H1 (cell line): ENCODE measurements at places on chromosomes 1 and 21.
A peak's percentile ranks its signal among the peaks of the same experiment; 100 is the strongest.

- H3K27me3 ChIP-seq: no peaks in the 10 kb centered on the region
- H3K4me1 ChIP-seq: no peaks in the 10 kb centered on the region
- no peak overlapping the region for H3K27ac ChIP-seq
- peak; percentile 22 for DNase-seq
- no peaks in the 10 kb centered on the region for H3K36me3 ChIP-seq
- H3K4me3 ChIP-seq: no peak overlapping the region
Measured at GRCh38 chr1:54105080-54105479, 47.7 kb downstream of the CDCP2 start.

- H3K4me1 ChIP-seq: peaks cover 7% of the 10 kb centered on the region
- no peak overlapping the region for H3K4me3 ChIP-seq
- H3K27ac ChIP-seq: no peak overlapping the region
- DNase-seq: no peak
- H3K27me3 ChIP-seq: no peaks in the 10 kb centered on the region
Measured at GRCh38 chr1:156371553-156372264, 2.7 kb downstream of the RHBG start.

GRCh38 chr1:195278644-195279043 lies 1329.6 kb downstream of the KCNT2 start:
- H3K27me3 ChIP-seq: no peaks in the 10 kb centered on the region
- no peaks in the 10 kb centered on the region for H3K4me1 ChIP-seq
- H3K36me3 ChIP-seq: no peaks in the 10 kb centered on the region
- no peak overlapping the region for H3K27ac ChIP-seq
- H3K4me3 ChIP-seq: no peak overlapping the region

GRCh38 chr1:152870831-152871730 lies 7.0 kb upstream of the SMCP start:
- no peak for DNase-seq
- no peaks in the 10 kb centered on the region for H3K27me3 ChIP-seq
- no peak overlapping the region for H3K27ac ChIP-seq
- peak overlapping the region; percentile 41; the same call in 1 of the 2 replicates for H3K4me3 ChIP-seq
- H3K36me3 ChIP-seq: no peaks in the 10 kb centered on the region

- H3K4me1 ChIP-seq: no peaks in the 10 kb centered on the region
- H3K27ac ChIP-seq: no peak overlapping the region
- H3K4me3 ChIP-seq: no peak overlapping the region
- no peaks in the 10 kb centered on the region for H3K36me3 ChIP-seq
Measured at GRCh38 chr1:29518183-29518835, 282.0 kb downstream of the PTPRU start.

- peaks cover 15% of the 10 kb centered on the region for H3K4me1 ChIP-seq
- H3K27me3 ChIP-seq: peaks cover 15% of the 10 kb centered on the region
- no peak overlapping the region for H3K27ac ChIP-seq
- H3K36me3 ChIP-seq: no peaks in the 10 kb centered on the region
Measured at GRCh38 chr1:228460821-228461220, 26.4 kb upstream of the RNF187 start.

DNA sequence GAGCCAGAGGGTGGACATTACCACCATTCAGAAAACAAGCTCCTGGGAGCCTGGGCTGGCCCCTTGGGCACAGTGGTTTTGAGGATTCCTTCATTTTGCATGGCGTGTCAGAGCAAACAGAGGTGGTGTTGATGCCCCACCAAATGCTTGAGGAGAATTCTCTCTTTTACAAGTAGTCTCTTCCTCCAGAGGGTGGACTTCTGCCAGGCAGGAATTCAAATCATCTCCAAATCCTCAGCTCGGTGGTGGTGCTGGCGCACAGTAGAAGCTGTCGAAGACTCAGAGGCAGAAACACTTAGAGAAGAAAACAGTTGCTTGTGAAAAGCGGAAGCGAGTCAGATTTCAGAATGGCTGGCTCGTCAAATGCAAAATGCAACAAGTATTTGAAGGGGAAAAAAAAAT lies 3.4 kb upstream of the CHI3L1 start:
- peaks cover 17% of the 10 kb centered on the region for H3K4me1 ChIP-seq
- no peak overlapping the region for H3K27ac ChIP-seq
- no peaks in the 10 kb centered on the region for H3K36me3 ChIP-seq
- H3K4me3 ChIP-seq: no peak overlapping the region

DNA sequence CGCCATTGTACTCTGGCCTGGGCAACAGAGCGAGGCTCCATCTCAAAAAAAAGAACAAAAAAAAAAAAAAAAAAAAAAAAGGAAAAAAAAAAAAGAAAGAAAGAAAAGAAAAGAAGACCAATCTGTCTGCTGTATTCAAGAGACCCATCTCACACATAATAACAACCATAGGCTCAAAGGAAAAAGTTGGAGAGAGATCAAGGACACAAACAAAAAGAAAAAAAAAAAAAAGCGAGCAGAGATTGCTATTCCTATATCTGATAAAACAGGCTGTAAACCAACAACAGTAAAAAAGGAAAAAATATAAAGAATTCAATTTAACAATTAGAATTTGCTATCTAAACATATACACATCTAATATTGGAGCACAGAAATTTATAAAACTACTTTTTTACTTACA lies 150.4 kb downstream of the BRINP3 start:
- no peaks in the 10 kb centered on the region for H3K27me3 ChIP-seq
- no peaks in the 10 kb centered on the region for H3K36me3 ChIP-seq
- no peak overlapping the region for H3K27ac ChIP-seq
- DNase-seq: no peak
- no peak overlapping the region for H3K4me3 ChIP-seq
- H3K4me1 ChIP-seq: no peaks in the 10 kb centered on the region

DNA sequence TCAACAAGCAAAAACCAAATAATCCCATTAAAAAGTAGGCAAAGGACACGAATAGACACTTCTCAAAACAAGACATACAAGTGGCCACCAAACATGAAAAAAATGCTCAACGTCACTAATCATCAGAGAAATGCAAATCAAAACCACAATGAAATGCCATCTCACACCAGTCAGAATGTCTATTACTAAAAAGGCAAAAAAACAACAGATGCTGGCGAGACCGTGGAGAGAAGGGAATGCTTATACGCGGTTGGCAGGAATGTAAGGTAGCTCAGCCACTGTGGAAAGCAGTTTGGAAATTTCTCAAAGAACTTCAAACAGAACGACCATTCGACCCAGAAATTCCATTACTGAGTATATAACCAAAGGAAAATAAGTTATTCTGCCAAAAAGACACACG lies 145.1 kb upstream of the EDN2 start:
- no peaks in the 10 kb centered on the region for H3K27me3 ChIP-seq
- H3K36me3 ChIP-seq: no peaks in the 10 kb centered on the region
- H3K4me3 ChIP-seq: no peak overlapping the region
- H3K4me1 ChIP-seq: no peaks in the 10 kb centered on the region

- no peak for DNase-seq
- H3K27ac ChIP-seq: no peak overlapping the region
- H3K27me3 ChIP-seq: no peaks in the 10 kb centered on the region
- no peaks in the 10 kb centered on the region for H3K36me3 ChIP-seq
Measured at GRCh38 chr21:39461419-39461818, 9.6 kb downstream of the SH3BGR start.

DNA sequence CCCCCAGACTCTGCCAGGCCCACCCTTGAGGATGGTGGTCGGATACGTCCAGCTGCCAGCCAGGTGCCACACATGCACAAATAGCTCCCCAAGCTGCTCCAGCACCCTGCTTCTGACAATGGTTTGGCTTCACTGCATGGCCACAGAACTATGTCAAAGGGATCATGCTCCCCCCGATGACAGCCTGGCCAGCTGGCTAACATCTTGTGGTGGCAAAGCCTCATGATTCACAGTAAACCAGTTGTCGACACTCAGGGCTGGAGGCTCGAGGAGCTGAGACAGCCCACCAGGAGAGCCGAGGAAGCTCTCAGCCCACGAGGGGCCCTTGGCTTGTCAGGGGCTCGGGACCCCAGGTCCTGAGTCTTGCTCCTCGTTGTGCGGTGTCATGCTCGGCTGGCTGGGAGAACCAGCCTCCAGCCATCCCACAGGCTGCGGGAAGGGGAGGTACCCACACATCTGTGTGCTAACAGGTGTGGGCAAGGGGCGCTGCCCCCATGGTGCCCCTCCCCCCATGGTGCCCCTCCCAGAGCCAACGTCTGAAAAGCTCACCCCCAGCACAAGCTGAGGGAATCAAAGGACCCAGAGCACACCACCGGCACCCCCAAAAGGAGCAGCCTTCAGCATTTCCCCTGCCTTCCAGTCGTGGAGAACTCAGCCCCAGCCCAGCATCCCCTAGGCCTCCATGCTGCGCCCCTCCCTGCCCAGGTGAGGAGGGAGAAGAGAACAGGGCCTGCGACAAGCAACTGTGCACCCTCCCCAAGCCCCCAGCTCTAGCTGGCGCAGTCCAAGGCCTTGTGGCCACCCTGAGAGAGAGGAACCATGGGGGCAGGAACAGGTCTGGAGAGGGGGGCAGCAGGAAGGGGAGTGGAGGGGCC lies 41.2 kb downstream of the KIF21B start:
- no peak for DNase-seq
- H3K36me3 ChIP-seq: peaks cover 8% of the 10 kb centered on the region
- H3K4me3 ChIP-seq: no peak overlapping the region
- no peaks in the 10 kb centered on the region for H3K27me3 ChIP-seq

- DNase-seq: peak; percentile 82
- no peak overlapping the region for H3K4me3 ChIP-seq
- no peak overlapping the region for H3K27ac ChIP-seq
- no peaks in the 10 kb centered on the region for H3K4me1 ChIP-seq
- no peaks in the 10 kb centered on the region for H3K27me3 ChIP-seq
- H3K36me3 ChIP-seq: no peaks in the 10 kb centered on the region
Measured at GRCh38 chr1:112358798-112359408, 37.1 kb upstream of the CTTNBP2NL start.

DNA sequence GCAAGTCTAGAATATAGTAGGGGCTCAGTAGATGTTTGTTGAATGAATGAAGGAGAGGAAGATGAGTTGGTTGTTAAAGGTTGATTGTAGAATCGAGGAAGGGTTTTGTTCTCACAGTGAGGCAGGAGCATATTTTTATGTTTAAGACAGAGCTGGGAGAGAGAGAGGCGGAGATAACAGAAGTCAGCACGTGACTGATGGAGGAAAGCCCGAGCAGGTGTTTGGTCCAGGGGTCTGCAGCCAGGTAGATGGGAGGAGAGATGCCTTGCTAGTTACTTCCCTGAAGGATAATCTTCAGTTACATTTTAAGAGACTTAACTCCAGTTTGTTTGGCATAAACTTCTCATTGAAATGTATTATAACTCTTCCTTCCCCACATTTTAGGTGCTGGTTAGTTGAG lies 86.8 kb downstream of the DYRK1A start:
- no peaks in the 10 kb centered on the region for H3K27me3 ChIP-seq
- no peak overlapping the region for H3K27ac ChIP-seq
- H3K4me1 ChIP-seq: peaks cover 2% of the 10 kb centered on the region
- no peak for DNase-seq
- H3K36me3 ChIP-seq: no peaks in the 10 kb centered on the region; the same call in 1 of the 2 replicates
